ENCODE measurements at places on chromosomes 4 and X.

DNA sequence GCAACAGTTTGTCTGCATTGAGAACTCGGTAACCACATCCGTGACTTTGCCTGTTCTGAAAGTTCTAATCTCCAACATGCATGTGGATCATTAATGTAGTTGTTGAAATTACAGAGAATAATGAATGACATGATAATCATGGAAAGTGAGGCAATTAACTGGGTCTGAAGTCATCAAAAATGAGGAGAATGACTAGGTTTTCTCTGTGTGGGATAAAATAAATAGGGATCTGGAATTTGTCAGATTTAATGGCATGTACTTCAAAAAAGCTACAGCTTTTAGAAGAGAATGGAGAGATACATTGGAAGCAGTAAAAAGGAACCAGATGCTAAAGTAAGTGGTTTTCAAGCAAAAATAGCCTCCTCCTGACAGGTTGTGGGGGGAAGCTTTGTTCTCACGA lies 59.3 kb downstream of the AFM start:
- no peak for DNase-seq

DNA sequence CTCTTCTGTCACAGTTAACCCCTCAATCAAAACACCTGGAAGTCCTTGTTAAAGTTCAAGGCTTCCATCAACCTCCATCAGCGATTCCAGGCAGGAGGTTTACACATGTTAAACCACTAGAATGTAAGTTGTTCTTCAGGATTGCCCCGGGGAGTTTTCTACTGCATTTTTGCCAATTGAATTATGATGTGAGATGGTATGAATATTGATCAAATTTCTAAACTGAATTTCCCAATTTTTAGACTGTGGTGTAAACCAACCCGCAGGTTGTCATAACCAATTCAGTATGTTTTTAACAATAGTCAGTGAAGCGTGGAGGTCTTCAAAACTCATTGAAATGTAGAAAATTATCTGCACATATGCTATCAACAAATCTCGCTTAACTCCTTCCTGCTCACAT lies 21.2 kb upstream of the TENM3 start:
- no peak for DNase-seq

DNA sequence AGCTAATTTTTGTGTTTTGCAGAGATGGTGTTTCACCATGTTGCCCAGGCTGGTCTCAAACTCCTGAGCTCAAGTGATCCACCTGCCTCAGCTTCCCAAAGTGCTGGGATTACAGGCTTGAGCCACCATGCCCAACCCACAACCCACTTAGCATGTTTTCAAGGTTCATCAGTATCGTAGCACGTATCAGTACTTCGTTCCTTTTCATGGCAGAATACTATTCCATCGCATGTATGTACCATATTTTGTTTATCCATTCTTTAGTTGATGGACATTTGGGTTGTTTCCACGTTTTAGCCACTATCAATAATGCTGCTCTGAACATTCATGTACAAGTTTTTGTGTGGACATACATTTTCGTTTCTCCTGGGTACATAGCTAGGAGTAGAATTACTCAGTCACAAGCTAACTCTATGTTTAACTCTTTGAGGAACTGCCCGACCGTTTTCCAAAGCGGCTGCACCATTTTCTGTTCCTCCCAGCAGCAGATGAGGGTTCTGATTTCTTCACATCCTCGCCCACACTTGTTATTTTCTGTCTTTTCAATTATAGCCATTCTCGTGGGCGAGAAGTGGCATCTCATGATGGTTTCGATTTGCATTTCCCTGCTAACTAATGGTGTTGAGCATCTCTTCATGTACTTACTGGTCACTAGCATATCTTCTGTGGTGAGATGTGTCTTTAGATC lies 32.5 kb downstream of the MAN2B2 start:
- no peak for DNase-seq

DNA sequence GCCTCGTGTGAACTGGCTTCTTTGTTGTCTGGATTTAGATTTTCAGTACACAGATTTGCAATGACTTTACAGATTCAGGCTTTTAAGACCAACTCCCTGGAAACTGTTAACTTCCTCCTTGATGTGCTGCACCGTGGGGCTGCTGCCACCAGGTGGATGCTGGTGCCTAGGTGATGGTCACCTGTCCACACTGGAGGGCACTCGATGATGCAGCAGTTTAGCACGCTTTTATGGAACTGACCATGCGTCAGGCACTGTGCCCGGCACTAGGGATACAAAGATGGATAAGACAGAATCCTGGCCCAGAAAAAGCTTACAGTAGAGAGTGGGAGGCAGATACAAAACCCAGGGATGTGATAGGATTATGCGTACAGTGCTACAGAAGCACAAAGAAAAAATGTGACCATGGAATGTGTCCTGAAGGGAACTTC lies 180.7 kb downstream of the CEP135 start:
- DNase-seq, result peak; percentile 7

GRCh38 chr4:157075811-157076577 lies at the start of gene GLRB:
GLRB (plus strand) TSS chr4:157076150; CDS start chr4:157078025, 1,875 bp downstream.
- DNase-seq, result peak; percentile 34

DNA sequence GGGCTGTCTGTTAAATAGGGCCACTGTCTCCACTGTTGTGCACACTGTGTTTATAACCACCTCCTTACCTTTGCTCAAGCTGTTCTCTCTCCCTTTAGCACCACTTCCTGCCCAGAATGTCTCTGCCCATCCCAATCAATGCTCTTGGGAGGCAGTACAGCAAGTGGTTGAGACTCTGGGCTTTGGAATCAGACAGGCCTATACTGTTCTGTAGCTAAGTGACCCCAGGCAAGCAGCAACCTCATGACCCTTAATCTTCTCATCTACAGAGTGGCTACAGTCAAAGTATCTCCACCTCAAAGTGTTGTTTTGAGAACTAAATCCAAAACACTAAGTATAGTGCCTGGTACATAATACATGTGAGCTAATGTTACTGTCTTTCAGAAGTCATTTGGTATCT lies 3.8 kb upstream of the TXK start:
- no peak for DNase-seq

DNA sequence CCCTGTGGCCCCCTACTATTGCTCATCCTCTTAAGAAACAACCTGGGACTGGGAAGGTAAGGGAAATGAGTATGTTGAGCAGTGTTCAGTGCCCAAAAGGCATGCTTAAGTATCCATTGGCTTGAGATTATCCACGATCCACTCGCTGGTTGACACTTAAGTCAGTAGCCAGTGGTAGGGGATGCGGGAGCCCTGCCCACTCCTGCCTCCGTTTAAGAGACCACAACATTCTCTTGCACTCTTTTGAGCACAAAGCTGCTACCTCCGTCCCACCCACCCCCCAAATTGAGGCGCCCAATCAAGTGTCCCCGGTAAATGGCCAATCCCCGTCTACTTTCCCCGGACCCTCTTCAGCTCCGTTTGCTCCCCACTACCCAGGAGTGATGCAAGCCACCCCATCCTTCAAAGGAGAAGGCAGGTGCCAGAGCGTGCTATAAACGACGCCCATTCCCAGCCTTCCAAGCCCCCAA lies 25.0 kb downstream of the UTP14A start:
- no peak for DNase-seq

DNA sequence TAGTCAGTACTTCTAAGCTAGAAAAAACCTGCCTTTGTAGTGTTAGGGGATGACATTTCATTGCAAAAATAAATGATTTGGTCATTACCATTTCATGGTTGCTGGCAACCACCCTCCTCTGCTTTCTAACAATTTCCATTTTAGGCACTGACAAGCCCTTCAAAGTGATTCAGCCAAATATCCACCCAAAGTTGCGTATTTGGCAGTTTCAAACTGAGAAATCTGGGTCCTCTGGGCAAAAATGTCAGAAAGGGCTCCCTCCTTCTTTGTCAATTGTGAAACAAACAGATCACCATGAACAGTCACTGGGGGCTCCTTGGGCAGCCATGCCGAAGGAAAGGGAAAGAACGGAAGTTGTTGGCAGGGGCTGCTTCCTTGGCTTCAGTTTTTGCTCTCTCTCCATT lies 33.0 kb downstream of the PLAC1 start:
- DNase-seq, result peak; percentile 40

DNA sequence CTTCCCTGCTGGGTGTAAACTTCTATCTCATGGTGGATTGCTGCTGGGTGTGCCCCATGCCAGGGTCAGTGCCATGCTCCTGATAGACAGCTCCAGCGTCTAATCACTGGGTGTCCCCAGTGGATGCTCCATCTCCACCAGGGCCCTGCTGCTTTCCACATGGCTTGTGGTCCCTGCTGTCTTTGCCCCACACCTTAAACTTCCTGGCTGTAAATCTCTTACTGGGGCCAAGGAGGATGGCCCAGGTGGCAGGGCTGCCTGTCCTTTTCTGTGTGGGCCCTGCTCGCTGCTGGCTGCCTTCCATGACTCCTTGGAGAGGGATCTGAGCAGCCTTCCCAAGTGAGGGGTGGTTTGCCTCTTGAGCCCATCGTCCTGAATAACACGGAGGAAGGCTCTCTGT lies 51.8 kb downstream of the RGS12 start:
- DNase-seq, result no peak

DNA sequence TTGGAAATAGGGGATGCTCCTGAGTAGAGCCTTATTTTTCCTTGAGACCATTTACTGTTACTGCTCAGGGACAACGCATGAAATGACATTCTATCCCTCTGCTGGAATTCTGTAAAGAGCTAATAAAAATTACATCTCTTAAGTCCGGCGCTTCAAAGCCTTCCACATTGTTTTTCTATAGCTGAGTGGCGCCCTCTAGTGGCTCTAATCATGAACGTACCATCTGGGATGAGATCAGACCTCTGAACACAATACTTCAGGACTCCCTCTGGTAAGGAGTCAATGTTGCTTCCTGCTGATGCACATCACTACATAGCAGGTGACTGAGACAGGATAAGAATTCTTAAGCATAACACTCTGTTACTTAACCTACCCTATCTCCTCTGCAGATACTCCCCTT lies 6.0 kb downstream of the HMGN5 start:
- peak; percentile 66 for DNase-seq

- no peak for DNase-seq
Observed at GRCh38 chr4:120824946-120825345, 97.6 kb downstream of the PRDM5 start.

GRCh38 chrX:3520982-3521381 lies 174.5 kb upstream of the MXRA5 start:
- peak; percentile 76 for DNase-seq

DNA sequence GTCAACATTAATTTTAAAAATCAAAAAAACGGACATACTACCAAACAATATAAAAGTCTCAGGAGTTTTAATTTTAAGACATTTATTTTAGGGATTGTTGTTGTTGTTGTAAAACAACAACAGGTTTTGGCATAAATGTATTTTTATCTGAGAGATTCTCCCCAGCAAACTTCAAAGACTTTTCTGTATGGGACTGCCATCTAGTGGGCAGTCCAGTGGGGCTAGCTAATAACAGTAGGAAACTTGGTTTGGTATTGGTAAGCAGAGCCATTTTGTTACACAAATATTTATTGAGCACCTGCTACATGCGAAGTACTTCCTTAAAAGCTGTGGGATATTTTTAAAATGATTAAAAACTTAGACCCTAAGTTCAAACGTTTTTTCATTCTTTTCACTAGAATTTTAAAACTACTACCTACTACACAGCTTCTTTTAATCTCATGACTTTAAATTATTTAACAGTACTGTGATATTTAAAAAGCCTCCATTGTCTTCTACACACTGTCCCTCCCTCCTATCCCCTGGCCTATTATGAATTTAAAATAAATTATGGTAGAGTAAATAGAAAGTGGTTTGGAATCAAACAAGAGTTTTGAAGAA lies 1028.4 kb upstream of the INTU start:
- peak; percentile 40 for DNase-seq

DNA sequence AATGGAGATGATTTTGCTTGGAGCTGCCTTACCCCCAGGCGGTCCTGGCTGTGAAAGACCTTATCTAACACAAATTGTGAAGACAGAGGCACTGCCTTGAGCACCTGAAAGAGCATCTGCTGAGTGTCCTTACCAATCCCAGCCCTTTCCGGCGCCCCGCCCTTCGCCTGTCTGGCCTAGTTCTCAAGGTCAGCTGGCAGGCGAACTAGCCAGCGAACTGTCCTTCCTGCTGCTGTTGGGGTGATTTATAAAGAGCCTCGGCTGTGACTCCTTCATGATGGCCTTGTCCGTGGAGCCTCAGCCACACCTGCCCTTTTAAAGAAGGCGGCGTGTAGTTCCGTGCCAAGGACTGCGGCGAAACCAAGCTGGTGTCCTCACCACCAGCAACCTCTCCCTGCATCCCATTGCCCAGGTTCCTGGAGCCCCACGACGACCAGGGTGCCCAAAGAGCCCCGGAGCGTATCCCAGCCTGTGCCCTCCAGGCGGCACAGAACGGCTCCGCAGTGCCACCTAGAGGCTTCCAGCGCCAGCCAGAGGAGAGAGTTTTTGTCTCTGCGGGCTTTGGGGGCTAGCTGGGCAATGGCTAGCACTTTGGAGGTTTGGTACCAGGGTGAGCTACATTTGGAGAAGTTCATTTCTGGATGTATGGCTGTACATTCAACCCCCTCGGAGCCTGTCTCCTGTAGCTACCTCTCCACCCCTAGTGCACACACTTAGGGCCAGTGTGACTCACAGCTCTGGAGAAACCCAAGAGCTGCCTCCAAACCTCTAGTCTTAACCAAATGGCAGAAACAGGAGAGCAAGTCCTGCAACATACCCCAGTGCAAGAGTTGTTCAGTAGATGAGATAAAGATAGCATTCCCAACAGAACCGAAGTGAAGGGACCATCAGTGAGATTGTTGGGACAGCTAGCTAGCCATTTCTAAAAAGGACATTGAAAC lies 36.8 kb upstream of the VMA21 start:
- DNase-seq, result peak; percentile 26

GRCh38 chr4:104475652-104476051 lies 19.0 kb downstream of the CXXC4 start:
- no peak for DNase-seq

DNA sequence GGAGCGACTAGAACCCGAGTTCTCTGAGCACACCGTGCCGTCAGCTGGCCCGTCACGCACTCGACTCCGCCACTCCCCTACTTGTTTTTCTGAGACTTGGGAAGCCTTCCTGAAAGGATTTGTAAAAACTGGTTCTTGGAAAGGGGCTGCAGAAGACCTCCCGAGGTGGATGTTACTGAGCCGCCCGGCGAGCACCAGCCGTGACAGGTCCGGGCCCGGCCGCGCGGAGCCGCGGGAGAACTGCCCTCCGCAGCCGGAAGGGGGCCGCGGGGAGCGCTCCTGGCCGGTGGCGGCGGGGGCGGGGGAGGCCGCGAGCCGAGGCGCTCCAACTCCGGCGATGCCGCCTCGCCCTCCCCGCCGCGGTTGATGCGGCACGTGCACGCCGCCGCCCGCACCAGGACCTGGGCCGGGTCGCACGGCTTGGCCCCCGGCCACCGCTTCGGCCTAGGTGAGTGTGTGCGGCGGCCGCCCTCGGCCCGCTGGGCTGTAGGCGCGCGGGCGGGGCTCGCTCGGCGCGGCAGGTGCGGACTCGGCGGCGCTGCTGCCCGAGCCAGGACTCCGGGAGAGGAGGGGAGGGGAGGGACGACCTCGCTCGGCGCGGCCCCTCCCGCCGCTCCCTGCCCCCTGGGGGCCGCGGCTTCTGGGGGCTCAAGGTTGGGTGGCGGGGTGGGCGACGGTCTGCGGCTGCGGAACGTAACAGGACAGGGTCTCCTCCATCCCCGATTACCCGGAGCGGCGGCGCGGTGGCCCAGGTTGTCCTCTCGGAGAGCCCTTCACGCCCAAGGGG lies 1.7 kb downstream of the SPRY1 start:
- DNase-seq, result peak; percentile 53

- DNase-seq, result peak; percentile 58
Observed at GRCh38 chrX:149504226-149504914, 736 bp downstream of the IDS start.

Data from M059J (cell line).